NCI-H524 (cell line): ENCODE measurements at places on chromosomes 11 and 22.

DNA sequence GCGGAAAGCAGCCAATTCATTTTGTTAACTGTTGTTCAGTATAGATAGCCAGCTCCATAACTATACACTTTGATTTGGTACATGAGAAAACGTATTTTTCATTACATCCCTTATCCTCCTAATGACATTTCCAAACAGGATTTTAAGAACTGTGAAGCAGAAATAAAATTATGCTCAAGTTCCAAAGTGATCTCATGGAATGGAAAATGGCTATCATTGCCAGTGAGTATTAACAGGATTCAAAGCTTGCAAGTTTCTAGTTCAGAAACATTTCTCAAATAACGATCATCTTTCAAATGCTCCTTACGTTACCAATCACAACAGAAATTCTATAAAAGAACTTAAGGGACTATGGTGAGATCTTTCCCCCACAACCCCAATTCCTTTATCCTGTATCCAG is 53.7 kb downstream of the CADM1 start:
- no peak for DNase-seq

DNA sequence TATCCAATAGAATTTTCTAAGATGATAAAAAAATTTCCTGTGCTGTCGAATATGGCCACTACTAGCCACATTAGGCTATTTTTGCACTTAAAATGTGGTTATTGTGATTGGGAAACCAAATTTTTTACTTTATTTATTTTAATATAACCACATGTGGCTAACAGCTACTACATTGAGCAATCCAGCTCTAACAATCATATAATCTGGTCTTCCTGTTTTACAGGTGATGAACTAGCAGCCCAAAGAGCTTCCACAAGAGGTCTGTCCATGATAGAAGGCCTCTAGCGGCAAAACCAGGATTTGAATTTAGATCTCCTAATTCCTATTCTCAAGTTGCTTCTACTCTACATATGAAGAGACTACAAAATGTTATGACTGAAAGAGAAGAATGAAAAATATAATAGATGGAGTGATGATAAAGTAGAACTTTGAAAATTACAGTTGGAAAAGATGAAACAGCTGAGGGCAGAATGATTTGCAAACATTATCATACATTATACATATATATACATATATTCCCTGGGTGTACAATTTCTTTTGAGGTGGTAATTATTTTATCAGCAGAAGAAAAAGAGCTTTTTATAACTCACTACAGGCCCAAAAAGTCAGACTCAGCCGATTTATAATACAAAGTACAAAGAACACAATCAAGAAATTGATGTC is 363.5 kb upstream of the PITPNB start:
- no peak for DNase-seq

DNA sequence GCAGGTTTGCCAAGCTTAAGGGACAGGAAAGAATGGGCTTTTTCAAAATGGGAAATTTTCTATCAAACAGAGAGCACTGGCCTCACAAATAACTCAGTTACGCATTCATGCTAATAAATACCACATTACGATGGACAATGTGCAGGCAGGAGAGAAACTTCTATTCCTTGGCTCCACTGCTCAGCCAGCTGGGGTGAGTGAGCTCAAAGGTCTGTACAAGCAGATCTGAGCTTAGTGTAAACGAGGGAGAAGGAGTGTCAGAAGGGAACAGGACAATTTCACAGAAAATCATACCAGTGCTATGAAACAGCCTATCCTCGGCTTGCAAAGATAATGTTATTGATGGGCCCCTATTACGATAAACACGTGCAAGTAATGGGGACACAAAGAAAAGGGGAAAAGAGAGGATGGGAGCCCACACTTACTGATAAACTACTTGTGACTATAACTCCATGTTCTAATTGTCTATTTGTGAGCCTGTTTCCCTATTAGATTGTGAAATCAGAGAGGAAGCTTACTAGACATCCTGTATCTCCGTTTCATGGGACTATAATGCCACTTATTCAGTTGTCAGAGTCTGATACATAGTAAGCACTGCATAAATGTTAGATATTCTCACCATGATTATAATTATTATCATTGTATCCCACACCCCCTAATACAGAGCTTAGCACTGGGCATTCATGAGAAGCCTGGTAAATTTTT is 46.3 kb downstream of the AMOTL1 start:
- DNase-seq: no peak

- DNase-seq: no peak
These were observed 16.3 kb downstream of the GRAP2 start for GRCh38 chr22:39917197-39917643.

DNA sequence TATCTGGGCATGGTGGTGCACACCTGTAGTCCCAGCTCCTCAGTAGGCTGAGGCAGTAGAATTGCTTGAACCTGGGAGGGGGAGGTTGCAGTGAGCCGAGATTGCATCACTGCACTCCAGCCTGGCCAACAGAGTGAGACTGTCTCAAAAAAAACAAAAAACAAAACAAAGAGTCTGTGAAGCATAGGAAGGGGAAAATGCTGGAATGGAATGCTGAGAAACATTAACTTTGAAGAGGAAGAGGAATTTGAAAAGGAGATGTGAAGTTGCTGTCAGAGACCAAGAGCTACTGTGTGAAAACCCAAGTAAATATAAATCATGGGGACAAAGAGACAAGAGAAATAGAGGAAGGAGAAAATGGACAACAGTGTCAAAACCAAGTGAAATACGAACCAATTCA is 455.1 kb upstream of the ARHGAP42 start:
- DNase-seq: no peak

- no peak for DNase-seq
These were observed 67.5 kb downstream of the PAK1 start for GRCh38 chr11:77406396-77406795.

- DNase-seq: peak; percentile 39
These were observed 17.8 kb downstream of the CHORDC1 start for GRCh38 chr11:90204832-90205646.

DNA sequence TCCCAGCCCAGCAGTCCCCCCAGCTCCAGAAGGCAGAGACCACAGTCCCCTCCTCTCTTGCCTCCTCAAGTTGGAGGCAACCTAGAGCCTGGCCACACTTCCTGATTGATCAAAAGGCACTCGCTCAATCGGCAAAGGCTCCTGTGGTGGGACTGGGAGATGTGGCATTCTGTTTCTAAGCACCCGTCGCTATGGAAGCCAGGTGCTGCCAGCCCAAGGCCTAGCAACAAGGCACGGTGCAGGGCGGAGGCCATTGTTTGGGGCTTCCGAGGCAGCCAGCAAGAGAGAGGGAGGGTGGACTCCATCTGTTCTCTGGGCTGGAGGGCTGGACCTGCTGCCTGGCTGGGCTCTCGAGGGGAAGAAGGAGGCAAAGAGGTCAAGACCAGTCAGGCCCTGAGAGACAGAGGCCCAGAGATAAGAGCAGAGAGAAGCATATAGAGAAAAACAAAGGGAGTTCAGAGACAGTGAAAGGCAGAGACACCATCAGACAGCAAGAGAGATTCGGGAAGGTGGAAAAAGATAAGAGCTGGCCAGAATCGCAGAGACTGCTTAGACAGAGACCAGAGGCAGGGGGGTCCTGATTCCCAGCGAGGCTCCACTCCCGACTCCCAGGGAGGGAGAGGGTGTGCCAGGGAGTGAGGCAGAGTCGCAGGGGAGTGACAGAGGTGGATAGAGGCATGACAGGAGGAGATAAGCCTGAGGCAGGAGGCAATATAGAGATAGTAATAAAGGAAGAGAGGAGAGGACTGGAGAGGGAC is 21.2 kb downstream of the PDE2A start:
- peak; percentile 77 for DNase-seq

DNA sequence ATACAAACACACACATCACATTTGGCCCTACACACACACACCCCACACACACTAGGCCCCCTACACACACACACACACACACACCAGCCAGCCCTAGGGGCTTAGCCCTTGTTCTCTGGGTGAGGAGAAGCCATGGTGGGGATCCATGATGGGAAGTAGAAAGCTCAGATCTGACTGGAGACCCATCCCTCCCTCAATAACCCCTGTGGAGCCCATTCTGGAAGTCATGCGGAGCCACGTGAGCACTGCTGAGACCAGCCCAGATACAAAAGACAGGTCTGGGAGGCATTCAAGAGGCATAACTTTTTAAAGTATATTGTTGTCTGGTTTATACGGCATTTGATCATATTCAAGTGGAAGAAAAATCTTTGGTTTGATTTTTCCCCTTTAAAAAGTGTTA is 448.5 kb downstream of the SOX6 start:
- no peak for DNase-seq

DNA sequence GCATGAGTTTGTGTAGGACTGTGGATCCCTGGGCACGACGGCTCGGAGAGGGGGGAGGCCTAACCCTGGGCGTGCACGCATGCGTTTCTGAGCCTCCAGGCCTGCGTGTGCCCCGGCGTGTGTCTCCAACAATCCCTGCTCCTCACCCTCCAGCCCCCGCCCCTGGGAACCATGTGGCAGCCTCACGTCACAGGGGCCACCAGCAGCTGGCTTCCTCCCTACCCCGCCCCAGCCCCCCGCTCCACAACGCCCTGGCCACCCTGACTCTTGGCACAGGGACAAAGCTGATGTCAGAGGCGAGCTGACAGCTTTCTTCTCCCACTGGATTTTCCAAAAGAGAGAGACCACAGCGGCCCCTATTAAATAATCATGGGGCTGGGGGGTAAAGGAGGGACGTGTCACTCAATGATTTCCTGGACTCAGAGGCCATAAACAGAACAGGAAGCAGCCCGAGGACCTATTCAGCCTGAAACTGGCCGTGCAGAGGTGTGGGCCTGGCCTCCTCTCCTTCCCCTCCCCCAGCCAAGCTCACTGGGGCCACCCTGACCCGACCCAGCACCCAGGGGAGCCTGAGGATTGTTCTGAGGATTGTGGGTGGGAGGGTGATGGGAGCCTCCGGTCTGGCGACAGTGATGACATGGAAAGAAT is 6.8 kb upstream of the LIF start:
- peak; percentile 83 for DNase-seq

- no peak for DNase-seq
These were observed 5.0 kb downstream of the PRDM11 start for GRCh38 chr11:45151362-45151982.

- DNase-seq: no peak
These were observed 257.9 kb downstream of the CTTN start for GRCh38 chr11:70656252-70656651.

- no peak for DNase-seq
These were observed 375.6 kb upstream of the C11orf87 start for GRCh38 chr11:109046284-109046992.

DNA sequence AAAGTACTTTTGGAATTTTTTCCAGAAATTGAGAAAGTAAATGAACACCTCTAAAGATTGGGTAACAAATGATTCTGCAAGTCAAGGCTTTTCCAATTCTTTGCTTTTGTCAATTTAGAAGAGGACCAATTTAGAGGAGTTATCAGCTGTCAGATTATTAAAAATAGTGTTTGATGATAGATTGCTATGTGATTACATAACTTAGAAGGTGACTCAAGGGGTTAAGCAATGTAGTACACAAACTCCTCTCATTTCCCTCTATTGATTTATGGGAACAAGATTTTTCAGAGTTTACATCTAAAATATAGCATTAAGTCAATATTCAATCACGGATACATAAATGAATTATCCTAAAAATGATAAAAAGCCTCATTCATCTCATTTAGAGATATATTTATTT is 70.3 kb downstream of the INSC start:
- no peak for DNase-seq

DNA sequence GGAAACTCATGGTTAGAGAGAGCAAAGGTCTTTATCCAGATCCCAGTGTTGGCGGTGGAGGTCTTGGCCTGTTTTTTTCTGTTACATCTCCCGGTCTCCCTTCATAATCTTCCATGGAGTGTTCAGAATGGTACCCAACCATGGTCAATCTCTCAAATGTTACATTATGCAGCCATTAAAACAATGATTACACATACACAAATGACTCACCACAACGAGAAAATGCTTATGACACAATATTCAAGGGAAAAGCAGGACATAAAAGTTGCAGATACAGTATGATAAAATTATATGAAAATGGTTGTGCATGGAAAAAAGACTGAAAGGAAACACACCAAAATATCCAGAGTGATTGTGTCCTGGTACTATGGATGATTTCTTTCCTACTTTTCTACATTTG is 17.8 kb upstream of the CSNK1E start:
- no peak for DNase-seq

- DNase-seq: no peak
These were observed 40.1 kb downstream of the MUC5B start for GRCh38 chr11:1263010-1263409.

DNA sequence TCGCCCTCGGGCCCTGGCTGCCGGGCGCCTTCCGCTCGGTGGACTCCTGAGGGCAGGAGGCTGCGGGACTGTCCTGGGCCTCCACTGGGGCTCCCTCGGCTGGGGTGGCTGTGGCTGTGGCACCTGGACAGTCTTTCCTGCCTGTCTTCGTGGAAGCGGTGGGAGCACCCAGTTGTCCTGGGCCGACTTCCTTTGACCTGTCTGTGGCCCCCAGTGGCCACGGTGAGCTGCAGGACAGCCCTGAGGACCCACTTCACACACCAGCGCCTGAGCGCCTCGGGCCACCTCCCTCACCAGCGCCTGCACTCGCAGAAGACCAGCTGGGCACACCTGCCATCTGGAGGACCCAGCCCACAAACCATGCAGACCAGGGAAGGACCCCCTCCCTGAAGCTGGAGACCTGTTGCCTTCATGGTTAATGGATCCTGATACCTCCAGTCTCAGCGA is 1.8 kb upstream of the EPS8L2 start:
- no peak for DNase-seq

DNA sequence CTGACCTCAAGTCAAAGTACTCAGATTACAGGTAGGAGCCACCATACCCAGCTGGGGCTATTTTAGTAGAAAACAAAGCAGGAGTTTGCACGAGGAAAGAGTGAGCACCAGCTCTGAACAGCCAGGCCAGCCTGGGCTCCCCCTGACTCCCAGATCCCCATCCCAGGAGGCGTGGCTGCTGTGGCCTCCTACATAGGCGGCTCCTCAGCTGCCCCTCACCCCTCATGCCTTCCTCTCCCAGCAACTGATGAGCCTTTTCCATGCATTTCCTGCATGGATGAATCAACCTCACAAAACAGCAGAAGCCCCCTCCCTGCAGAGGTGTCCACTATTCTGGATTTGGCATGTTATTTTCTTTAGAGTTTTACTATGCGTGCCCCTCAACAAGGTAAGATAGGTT is 10.5 kb upstream of the FLRT1 start:
- DNase-seq: no peak

DNA sequence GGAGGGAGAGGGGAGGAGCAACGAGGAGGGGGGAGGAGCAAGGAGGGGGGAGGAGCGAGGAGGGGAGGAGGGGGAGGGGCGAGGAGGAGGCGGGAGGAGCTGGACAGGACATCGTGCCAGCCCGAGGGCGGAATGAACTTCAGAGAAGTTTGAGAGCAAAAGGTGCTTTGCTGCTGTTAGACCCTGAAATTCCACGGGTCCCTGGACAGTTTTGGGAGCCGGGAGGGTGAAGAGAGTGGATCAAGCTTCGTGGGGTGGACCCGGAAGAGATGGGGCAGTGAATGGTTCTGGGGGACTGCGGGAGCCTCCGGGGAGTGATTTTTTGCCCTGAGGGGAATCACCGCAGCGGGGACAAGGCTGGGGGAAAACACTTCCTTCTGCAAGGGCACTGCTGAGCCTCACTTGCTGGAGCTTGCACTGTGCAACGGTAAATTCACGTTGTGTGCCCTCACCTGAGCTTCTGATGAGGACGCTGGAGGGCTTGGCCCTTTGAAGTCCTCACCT is 10.7 kb upstream of the NLRP6 start:
- no peak for DNase-seq

- peak; percentile 47 for DNase-seq
These were observed 25.5 kb downstream of the ARHGAP42 start for GRCh38 chr11:100712583-100712982.

GRCh38 chr11:86799680-86800075 is 664 bp upstream of the PRSS23 start:
- DNase-seq: peak; percentile 24

GRCh38 chr11:121473064-121473777 is 20.5 kb upstream of the SORL1-AS1 start:
- no peak for DNase-seq
